ENCODE measurements at places on chromosomes 6 and 20.

DNA sequence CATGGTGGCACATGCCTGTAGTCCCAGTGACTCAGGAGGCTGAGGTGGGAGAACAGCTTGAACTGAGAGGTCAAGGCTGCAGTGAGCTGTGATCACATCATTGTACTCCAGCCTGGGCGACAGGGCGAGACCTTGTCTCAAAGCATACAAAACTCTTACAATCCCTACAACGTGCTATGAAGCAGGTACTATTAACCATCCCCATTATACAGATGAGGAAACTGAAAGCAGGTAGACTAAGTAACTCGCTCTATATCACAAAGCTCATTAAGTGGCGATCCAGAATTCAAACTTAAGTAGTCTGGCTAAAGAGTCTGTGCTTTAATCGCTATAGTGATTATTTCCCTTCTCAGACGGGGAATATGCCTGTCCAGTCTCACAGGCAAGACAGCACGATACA lies 54.7 kb downstream of the CDK19 start:
- DNase-seq, result no peak

DNA sequence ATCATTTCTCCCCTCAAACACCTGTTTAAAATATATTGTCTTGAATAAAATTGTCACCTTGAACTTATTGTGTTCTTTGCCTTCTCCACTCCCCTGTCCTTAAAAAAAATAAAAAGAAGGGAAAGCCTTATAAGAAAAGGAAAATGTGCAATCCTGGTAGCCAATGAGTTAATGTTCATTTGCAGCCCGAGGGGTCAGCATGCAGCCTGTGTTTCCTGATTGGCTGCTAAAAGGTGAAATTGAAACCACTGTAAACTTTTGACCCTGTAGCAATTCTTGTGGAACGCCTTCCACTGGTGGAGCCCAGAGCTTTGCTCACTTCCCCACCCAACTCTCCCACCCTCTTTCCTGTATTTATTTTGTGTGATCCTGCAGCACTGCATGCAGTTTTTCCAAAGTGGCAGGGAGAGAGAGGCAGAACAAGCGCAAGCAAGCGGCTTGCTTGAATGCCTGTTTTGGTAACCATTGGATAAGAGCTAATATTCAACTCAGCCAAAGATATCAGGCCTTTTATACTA lies 74.9 kb downstream of the NCOA3 start:
- DNase-seq, result peak; percentile 94

DNA sequence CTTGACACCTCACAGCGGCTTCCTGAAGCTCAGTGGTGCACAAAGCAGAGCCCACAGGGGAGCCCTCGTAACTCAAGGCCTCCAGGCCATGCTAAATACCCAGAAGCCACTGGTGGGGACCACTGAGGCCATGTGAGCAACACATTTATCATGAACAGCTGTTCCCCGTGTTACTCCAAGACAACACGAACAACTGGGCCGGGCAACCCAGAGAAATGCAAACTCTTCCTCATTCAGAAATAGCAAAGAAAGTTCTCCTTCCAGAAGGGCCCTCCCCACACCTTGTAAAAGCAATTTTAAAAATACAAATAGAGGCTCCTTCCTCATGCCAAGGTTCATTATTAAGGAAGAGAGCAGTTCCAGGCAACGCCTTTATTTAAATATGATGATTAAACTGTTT lies 36.3 kb upstream of the SLCO4A1 start:
- DNase-seq, result no peak

- no peak for DNase-seq
Measured at GRCh38 chr20:22577515-22578220, 6.7 kb downstream of the FOXA2 start.

DNA sequence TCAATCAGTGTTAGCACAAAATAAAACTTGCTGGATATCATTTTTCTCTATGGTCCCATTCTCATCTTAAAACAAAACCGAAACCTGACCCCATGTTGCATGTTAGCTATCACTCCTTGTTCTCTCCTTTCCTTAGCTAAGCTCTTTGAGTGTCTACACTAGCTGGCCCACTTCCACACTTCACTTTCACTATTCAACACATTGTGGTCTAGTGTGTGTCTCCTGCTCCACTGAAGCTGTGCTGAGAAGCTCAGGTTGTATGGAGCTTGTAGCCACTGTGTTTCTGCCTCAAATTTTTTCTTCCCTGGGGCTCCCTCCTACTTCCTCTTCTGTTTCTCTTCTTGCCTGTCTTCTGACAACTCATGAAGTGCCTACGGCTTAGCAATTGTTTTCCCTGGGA lies 223.0 kb downstream of the NKAIN2 start:
- no peak for DNase-seq
